Activated naive CD8-positive, alpha-beta T cell treated with anti-CD3 and anti-CD28 coated beads, Interleukin-2, amount 10 ng/mL, durations not matched to agents 7 days and 5 days (primary cell): ENCODE measurements at places on chromosomes 7 and 10. TPM values are rescaled to one million over a fixed set of nuclear protein-coding genes. Genes with fewer than 3 reads are reported as not detected.

DNA sequence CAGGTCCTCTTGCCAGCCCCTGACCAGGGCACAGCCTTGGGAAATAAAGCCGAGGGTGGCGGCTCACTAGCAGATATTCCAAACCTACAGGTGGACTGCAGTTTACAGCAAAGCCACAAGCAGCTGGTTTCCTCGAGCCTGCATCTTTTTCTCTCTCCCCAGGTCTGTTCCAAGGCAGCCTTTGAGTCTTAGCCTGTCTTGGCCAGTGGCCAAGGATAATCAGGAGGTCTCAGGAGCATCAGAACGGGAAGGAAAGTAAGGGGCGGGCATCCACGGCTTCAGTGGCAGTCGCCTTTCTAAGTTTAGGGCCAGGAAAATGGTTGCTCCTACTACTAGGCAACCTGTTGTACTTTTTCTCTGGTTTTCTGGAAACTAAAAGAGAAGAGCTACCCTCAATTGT lies 219.7 kb upstream of the ZMIZ1 start:
- H3K27ac ChIP-seq = no peak overlapping the region
- DNase-seq = no peak
- H3K4me1 ChIP-seq = no peaks in the 10 kb centered on the region
- no peak overlapping the region for H3K4me3 ChIP-seq
- H3K36me3 ChIP-seq = no peaks in the 10 kb centered on the region

DNA sequence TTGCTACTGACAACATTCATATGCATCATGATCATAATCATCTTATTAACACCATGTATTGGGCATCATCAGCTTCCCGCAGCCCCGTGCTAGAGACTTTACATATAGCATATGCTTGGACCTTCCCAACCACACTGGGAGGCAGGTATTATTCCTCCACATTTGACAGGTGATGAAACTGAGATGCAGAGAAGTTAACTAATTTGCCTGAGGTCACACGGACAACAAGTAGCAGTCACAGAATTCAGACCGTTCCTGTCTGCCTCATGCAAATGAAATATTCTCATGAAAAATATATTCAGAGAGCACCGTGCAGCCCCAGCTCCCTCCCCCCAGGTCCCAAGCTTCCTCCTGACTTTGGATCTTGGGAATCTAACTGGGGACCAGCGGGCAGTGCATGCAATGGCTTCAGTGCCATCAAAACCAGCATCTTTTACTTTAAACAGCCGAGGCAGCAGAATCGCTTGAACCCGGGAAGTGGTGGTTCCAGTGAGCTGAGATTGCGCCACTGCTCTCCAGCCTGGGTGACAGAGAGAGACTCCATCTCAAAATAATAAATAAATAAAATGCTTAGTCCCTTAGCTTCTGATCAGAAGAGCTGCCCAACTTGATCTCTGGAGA lies 112.2 kb upstream of the GPR26 start:
- peaks cover 3% of the 10 kb centered on the region for H3K27me3 ChIP-seq
- no peaks in the 10 kb centered on the region for H3K36me3 ChIP-seq
- no peaks in the 10 kb centered on the region for H3K4me1 ChIP-seq
- no peak for DNase-seq

DNA sequence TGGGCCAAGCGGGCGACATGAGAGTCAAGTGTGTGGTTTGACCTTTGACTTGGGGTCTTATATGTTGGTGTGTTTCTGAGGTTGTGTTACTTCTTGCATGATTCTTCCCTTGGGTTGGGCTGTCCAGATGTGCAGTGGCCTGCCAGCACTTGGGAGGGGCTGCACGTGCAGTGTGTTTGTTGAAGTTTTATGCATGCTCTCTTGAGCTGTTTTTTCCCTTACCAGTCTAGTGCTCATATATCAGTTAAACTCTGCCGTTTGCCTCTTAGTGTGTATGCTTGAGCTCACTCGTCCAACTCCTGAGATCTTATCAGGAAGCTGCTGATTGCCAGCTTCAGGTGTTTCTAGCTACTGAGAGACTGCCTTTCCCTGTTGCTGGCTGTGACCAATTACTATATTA lies 23.1 kb downstream of the SP4 start:
- DNase-seq = no peak
- peaks cover 84% of the 10 kb centered on the region for H3K36me3 ChIP-seq
- H3K27me3 ChIP-seq = no peaks in the 10 kb centered on the region
- H3K4me1 ChIP-seq = peaks cover 22% of the 10 kb centered on the region

- H3K36me3 ChIP-seq = no peaks in the 10 kb centered on the region
- no peaks in the 10 kb centered on the region for H3K27me3 ChIP-seq
- no peak overlapping the region for H3K4me3 ChIP-seq
- DNase-seq = no peak
- no peaks in the 10 kb centered on the region for H3K4me1 ChIP-seq
These were observed 186.2 kb downstream of the CFTR start for GRCh38 chr7:117666031-117666430.

GRCh38 chr10:56646329-56647111 lies 285.5 kb upstream of the ZWINT start:
- H3K27ac ChIP-seq = no peak overlapping the region

GRCh38 chr10:4099202-4099601 lies 314.2 kb upstream of the KLF6 start:
- DNase-seq = no peak
- no peak overlapping the region for H3K4me3 ChIP-seq
- peaks cover 9% of the 10 kb centered on the region for H3K36me3 ChIP-seq

The DGKI gene
- not detected for total RNA-seq

The NEUROG3 gene
- total RNA-seq = 0.22 TPM

The BCL7B gene
- 64.1 TPM for total RNA-seq
